ENCODE measurements at places on chromosomes 1 and 21.

GRCh38 chr1:21314743-21315396 is 24.6 kb upstream of the ECE1 start:
- no peak for DNase-seq

- no peak for DNase-seq
These were observed 213.1 kb downstream of the KAZN start for GRCh38 chr1:14811573-14811972.

- no peak for DNase-seq
These were observed 127.9 kb upstream of the MROH9 start for GRCh38 chr1:170807432-170807831.

DNA sequence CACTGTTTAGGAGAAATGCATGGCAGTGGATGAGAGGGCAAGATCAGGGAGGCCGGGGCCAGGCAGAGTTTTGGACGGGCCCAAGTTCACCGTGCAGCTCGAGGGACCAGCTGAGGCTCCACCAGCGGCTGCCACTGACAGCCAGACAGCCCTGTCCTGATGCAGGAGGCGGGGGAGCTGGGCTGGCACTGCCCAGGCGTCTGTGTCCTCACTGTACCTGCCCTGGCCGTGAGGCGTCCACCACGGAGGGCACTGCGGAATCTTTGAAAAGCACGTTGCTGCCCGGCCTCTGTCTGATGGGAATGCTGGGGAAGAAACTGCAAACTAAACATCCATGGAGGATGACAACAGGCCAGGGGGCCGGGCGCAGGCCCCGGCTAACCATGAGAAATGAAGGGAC is 35.5 kb downstream of the VPS26C start:
- DNase-seq = no peak

- DNase-seq = no peak
These were observed 283.1 kb downstream of the NUF2 start for GRCh38 chr1:163604896-163605295.
